Stimulated activated CD4-positive, alpha-beta T cell treated with anti-CD3 and anti-CD28 coated beads, Interleukin-2, amount 100 ng/mL, for 48 hours (primary cell): ENCODE measurements at places on chromosomes 4 and X.

GRCh38 chr4:184287697-184288255, 70.1 kb upstream of the ENPP6 start:
- no peak for DNase-seq

DNA sequence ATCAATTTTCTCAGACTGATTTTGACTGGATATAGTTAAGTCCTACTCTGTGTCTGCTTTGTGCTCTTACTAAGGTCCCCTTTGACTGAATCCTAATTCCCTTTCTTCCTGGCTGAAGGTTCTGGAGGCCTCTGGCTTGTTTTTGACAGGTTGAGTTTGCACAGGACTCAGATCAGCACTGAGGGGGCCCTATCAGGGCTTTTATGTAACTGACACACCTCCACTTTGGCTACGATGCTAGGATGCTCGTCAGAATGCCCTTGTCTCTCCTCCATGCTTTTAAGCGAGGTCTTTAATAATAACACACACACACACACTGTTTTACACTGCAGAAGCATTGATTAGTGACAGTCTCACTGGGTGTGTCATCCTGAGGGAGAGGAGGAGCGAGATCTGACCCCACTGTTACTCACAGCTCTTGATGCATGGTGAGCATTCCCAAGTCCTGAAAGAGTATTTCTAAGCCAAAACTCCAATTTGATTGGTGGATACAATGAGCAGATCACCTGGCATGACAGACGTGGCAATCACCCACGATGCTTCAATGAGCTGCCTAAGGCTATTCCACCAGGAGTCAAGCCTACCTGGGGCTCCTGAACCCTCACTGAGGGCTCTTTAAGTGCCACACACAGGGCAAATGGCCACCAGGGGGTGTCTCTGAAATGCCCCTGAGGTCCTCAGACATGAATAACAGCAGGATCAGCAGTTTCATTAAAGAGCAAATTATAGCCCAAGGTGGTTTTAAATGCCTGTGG, 130.4 kb upstream of the CPEB2 start:
- peak; percentile 14 for DNase-seq

GRCh38 chr4:39032218-39033085, at the start of gene TMEM156:
TSS of gene TMEM156 (minus strand) at chr4:39032409. CDS start at chr4:39032313, 96 bp downstream.
- peak; percentile 21 for DNase-seq

DNA sequence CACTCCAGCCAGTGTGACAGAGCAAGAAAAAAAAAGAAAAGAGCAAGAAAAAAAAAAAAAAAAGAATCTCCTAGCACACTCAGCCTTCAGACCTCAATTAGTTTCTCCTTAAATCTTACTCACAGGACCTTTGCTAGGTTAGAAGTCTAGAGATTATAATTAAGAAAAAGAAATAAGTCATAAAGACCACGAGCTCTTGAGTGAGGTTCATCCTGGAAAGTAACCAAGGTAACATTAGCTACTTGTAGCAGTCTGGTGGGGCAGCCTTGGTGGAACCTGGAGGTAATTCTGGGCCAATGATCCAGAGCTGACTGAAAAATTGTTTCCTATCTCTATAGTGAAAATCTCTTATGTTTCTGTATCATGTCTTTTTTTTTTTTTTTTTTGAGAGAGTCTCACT, 21.2 kb upstream of the DDX3X start:
- DNase-seq, result no peak

GRCh38 chr4:40552536-40552935, 77.1 kb downstream of the RBM47 start:
- no peak for DNase-seq

DNA sequence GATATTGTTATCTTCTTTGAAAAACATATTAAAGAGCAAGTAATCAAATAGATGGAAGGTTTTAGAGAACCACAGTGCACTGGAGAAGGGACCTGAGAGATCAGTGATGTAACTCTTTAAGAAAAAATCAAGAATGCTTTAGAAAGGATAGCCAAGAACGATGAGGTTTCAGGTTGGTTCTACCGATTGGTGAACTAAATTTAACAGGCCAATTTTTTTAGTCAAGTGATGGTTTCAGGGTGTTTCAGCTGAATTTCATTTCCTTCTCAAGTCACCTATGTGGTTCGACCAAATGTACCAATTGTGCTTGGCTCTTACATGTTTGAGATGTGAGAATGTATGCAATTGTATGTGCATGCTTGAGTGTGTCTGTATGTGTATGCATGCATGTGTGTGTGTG, 26.5 kb downstream of the HS3ST1 start:
- DNase-seq, result no peak

DNA sequence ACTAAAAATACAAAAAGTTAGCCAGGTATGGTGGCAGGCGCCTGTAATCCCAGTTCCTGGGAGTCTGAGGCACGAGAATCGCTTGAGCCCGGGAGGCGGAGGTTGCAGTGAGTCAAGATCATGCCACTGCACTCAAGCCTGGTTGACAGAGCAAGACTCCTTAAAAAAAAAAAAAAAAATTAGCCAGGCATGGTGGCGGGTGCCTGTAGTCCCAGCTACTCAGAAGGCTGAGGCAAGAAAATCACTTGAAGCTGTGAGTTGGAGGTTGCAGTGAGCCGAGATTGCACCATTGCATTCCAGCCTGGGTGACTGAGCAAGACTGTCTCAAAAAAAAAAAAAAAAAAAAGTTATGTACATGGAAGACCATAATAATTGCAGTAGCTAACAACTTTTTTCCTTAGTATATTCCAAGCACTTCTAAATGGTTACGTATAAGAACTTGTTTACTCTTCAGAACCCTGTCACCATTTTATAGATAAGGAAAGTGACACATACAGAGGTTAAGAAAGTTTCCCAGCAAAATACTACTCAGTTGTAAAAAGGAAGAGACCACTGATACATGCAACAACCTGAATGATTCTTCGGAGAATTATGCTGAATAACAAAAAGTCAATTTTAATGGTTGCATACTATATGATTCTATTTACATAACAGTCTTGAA, 24.5 kb downstream of the RUFY3 start:
- DNase-seq, result no peak

- DNase-seq, result no peak
These were observed 35.5 kb downstream of the CCNI start for GRCh38 chr4:77040270-77040669.

DNA sequence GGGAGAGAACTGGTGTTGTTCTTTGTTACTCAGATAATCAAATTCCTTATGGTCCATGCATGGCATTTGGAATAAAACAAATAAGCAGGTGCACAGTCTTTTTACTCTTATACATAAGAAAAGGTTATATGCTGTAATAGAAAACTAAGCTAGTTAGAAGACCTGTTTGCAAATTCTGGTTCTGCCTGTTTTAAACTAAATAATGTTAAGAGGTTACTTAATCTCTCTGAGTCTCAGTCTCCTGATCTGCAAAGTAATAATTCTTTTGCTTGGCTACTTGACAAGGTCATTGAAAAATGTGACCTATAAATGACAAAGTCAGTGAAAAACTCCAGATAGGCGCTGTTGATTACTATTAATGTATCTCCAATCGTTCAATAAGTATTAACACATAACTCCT, 42.5 kb upstream of the ANXA3 start:
- no peak for DNase-seq

GRCh38 chr4:39227906-39228305, 45.6 kb downstream of the WDR19 start:
- DNase-seq, result no peak

DNA sequence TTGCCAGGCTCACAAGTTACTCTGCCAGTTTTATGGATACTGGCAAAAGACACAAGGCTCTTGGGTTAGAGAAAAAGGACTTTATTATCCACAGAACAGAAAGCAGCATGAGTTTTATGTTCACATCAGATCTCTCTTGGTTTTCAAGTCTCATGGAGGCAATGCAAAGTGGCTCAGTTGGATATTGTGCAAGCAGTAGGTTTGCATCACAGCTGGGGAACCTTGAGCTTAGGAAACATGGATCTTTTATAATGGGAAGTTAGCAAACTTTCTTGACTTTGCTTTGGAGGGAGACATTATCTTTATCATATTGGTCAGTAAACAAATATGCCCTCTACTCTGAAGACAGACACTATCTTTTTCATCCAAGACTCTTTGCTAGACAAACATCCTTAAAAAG, 109.2 kb upstream of the GRPR start:
- DNase-seq, result no peak

DNA sequence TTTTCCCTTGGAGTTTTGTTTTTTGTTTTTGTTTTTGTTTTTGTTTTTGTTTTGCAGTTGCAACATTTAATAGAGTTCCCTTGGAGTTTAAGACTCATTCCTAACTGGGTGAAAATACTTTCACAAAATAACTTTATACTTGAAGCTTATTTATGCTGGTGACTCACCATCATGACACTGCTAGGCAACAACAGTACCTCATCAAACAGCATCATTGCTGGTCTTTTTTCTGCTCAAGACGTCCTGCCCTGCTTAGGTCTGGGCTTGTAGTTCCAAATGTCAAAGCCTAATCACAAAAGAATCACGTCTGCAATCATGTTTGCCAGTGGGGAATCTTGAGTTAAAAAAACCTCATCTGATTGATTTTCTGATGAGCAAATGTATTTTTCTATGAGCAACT, 105.7 kb upstream of the PRPS2 start:
- DNase-seq, result no peak

DNA sequence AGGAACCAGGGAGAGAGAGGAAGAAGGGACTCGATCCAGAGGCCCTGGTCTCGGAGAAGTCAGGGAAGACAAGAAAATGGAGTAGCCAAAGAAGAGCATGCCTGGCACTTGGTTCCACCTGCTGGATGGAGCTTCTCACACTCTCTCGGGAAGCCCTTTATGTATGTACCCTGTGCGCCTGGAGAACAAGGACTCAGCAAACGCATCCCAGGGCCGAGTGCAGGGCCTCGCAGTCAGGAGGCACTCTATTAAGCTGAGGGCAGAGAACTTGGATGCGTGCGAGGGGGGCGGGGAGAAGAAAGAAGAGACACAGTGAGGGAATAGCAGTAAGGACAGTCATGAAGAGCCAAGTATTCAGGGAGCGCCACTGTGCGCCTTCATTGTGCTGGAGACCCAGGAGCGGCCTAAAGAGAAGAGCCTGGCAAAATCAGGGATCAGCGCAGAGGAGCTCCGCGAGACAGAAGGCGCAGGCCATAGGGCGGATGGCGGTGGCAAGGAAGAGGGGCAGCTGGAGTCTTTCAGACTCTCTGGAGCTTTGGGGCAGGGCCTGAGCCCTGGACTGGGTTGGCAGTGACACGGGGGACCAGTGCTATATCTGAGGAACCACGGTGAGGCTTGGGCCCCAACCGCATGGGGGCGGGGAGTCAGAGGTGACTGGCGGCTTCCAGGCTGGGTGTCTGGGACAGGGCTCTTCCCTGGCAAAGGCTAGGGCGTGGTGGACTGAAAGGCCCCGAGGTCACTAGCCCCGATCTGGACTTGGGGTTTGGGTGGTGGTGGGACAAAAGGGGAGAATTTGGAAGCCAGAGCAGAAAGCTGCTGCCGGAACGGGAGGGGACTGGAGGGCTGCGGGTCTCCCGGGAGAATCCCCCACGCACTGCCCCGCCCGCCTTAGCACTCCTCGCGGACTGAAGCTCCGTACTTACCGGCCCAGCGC, 1.9 kb upstream of the SEPTIN6 start:
- DNase-seq, result no peak

GRCh38 chr4:55027596-55027995, 97.8 kb downstream of the KDR start:
- no peak for DNase-seq

DNA sequence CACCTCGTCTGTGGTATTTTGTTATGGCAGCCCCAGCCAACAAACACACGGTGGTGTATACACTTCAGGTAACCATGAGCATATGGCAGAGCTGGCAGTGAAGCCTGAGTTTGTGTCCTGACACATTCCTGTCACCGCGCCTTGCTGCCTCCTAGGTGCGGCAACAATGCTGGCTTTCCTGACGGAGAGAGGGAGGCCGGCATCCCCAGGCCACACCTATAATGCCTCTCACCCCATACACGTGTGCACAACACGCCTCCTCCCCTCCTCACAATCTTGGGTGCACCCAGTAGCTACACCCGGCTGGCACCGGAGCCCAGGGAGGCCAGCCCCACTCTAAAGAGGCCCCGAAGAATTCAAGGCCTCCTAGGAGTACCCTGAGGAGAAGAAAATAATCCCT, 158.5 kb downstream of the NSUN7 start:
- DNase-seq, result no peak

- no peak for DNase-seq
These were observed 85.8 kb upstream of the PRPS1 start for GRCh38 chrX:107542500-107542899.

GRCh38 chr4:52659001-52659721, at the start of gene USP46:
TSS of gene USP46 (minus strand) at chr4:52659301. CDS start at chr4:52659150, 151 bp downstream.
- DNase-seq, result peak; percentile 45

DNA sequence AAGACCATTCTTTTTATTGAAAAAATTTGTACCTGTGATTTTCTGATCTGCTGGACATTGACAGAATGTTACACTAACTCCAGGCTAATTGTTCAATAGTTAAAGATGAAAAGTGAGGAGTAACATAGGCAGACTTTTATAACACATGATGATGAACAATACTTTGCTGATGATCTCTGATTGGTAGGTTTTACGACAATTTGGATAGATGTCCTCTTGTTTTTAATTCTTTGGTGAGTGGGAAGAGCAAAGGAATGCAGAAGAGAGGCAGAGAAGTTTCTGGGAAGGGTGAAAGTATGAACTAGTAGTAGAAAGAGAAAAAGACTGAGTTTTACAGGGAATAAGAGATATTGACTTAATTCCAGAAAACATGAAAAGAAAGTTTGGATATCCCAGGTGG, 267.3 kb upstream of the HAND2 start:
- no peak for DNase-seq

- DNase-seq, result no peak
These were observed 760.2 kb upstream of the AADAT start for GRCh38 chr4:170849969-170850368.

DNA sequence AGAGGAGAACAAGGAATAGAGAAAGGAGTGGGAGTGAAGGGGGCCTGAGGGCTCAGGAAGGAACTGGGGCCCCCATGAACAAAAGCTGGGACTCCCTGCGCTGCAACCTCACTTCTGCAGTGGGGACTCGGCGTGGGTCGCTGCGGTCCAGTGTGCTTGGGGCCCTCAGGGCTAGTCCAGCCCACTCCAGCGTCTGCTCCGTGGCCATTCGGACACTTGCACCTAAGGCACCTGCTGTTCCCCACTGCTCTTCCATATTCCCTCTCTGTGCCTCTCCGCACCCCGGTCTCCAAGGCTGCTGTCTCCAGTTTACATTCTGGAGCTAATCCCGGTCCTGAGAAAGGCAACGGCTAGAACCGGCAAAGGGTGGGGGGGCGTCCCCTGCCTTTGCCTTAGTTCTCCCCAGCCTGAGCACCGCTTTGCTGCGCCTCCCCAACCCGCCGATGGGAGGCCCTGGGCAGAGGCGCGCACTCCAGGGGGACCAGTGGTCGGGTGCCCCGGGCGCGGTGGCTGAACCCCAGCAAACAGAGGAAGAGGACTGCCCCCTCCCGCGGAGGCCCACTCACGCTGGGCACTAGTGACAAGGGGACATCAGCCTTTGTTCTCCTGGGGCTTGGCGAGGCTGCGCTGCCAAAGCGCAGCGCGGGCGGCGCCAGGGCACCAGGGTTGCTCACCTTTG, 327.7 kb upstream of the F9 start:
- no peak for DNase-seq
